ENCODE measurements at places on chromosomes 5 and 9.

GRCh38 chr9:120966013-120966369 is 39.4 kb upstream of the TRAF1 start:
- DNase-seq = no peak

GRCh38 chr9:127778280-127779135 is at the start of gene SH2D3C:
SH2D3C (minus strand) TSS chr9:127778666; CDS start chr9:127778627, 39 bp downstream.
- no peak for DNase-seq

DNA sequence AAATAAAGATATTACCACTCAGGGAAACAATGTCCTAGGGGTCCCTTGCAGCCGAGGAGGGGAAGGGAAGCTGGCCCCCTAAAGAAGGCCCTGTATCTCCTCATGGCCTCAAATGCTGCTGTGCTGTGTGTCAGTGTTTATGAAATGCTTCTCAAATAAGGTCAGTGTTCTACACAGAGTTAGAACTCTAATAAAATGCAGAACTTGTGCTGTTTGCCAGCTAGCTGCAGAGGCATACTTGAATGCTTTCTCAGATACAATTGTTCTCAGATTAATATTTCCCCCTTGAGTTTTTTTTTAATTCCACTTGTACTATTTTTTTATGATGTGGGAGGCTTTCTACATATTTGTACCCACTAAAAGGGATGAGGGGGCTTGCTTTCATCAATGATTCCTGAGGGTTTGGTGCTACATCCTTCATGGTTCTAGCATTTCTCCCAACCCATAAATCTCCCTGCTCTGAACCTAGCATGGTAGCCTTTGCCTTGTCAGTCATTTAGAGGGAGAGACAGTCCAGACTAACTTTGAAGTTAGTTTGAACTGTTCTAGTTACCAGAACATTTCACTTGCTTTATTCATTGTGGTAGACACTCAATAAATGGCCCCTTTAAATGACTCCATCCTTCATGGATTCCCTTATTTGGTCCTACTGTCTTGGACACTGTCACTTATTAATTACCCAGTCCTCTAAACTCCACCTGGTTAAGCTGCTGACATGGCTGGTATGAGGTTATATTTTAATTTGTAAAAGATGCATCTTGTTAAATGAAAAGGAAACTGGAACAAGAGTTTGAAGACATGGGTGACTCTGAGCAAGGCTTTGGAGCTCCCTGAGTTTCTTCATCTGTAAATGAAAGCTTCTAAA is 12.6 kb downstream of the SLIT3 start:
- DNase-seq = no peak

GRCh38 chr5:132476876-132477781 is 13.4 kb downstream of the IRF1 start:
- no peak for DNase-seq

GRCh38 chr5:52132053-52132452 is 655.7 kb upstream of the ITGA1 start:
- no peak for DNase-seq

GRCh38 chr9:68749579-68750159 is 44.6 kb downstream of the PIP5K1B start:
- no peak for DNase-seq

GRCh38 chr9:136623016-136623841 is 39.5 kb upstream of the EGFL7 start:
- DNase-seq = no peak

DNA sequence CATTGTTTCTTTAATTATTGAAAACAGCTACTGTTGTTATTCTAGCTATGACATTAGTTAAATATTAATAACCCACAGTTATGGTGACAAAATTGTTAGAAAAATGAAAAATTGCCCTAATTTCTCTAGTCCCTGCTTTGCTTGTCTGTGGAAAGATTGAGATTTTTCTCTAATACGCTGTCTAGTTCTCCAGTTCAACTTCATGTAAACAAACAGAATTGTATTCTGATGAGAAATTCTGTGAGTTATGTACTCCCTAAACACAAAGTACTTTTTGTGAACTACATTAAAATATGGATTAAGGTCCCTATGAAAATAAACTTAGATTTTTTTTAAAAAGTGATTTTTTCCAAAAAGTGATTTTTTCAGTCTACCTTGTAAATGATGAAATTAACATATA is 8.7 kb downstream of the SLF1 start:
- no peak for DNase-seq

- DNase-seq = no peak
Observed at GRCh38 chr9:27368316-27368985, 71.5 kb upstream of the EQTN start.

- DNase-seq = no peak
Observed at GRCh38 chr9:89743216-89743572, 138.4 kb downstream of the GADD45G start.

DNA sequence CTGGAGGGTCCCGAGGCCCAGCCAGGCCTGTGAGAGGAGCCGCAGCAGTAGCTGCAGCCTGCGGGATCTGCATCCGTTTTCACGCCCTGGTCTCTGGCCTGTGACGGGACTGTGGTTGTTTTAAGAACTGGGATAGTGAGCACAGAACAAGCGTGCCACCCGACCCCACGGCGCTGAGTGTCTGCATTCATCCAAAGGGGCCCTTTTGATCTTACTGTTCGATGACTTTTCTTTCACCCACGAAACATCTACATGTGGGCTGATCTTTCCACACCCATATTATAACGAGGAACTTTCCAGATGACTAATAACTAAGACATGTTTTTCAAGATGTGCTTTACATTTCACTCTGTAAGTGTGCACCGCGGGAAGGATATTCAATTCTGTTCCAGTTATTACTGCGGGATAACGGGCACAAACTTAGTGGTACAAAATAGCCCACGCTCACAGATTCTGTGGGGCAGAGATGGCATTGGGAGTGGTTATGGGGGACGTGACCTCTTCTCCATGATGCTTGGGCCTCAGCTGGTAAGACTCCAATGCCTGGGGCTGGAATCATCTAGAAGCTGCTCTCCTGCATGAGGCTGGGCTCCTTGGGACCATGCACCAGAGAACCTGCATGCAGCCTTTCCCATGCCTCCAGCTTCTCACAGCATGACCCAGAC is 165.0 kb downstream of the SYK start:
- DNase-seq = no peak

DNA sequence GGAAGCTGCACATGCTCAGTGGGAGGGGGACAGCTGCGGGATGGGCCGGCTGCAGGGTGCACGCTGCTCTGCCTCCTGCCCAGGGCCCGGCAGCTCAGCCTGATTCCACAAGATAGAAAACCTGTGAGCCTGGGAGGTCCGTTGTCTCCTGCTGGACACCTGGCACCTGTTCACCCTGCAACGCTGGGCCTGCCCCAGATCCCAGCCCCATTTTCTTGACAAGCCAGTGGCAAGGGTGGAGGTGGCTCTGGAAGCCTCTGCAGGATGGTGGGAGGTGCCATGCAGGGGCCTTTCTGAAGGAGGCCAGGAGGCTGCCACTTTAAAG is 68.1 kb upstream of the RNF130 start:
- no peak for DNase-seq

DNA sequence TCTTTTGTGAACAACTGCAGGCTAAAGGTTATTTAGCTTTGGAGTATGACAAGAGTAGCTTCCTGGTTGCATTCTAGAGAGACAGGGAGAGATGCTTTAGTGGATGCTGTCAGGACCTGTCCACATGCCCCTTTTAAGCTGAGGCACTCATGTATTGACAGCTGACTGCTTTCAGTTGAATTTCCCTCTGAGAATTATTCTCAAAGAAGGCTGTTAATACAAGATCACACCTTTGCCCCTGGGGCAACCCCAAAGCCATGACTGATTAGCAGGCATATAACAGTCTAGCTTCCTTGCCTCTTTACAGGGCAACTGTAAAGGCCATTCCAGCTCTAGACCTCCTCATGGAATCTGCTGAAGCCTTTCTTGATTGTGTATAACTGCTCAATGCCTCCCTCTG is 117.6 kb upstream of the ATP10B start:
- no peak for DNase-seq

- peak; percentile 57 for DNase-seq
Observed at GRCh38 chr5:180069589-180070247, 1.8 kb downstream of the RNF130 start.

DNA sequence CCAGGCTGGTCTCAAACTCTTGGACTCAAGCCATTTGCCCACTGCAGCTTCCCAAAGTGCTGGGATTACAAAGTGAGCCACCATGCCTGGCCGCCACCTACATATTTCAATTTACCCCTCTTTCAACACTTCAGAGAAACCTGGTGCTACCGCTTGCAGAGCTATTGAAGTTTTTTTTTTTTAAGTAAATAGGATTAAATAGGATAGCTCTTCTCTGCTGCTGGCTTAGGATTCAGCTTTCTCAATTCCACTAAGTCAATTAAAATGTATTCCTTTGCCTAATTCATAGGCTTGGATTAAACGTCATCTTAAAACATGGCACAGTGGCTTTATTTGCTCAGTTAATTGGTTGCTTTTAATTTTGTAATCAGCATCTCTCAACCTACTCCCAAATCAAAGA is 41.0 kb downstream of the KIAA1191 start:
- no peak for DNase-seq

DNA sequence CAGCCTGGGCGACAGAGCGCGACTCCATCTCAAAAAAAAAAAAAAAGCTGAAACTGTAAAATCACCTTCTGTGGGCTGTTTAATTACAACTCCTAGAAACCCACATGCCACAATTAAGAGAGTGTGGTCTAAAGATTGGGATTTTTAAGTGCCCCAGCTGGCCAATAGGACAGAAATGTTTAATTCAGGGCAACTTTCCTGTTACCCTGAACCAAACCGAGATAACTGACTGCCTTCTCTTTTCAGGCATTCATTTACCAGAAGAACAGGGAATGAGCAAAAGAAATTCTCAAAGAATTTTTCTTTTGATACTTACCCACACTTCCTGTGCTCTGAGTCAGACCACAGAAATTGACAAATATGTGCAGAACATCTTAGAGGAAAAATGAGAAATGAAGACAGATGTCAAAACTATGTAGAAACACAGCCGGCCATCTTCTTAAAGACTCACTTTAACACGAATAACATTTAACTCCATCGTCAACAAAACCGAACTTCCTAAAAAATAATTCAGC is 221.3 kb upstream of the DAPK1 start:
- no peak for DNase-seq

GRCh38 chr9:36325081-36325828 is 67.0 kb upstream of the GNE start:
- DNase-seq = no peak

GRCh38 chr9:20701060-20701459 is 17.0 kb downstream of the FOCAD start:
- DNase-seq = peak; percentile 77
